ENCODE measurements at places on chromosomes 2 and 18.

DNA sequence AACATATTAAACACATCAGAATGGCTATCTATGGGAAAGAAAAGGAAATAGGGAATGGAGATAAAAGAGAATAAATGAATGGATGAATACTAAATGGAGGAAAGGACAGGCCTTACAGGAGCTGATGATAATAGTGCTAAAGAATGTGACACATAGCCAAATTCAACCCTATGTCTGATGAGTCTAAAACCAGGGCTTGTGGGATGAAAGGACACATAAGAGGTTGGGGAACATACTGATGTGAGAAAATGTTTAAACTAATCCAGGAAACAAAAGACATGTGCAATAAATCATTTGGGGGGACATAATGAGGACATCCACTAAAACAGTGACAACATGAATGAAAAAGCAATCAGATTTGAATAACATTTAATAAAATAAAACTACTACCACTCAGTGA, 120.0 kb downstream of the DYM start:
- DNase-seq: no peak

- DNase-seq: no peak
Measured at GRCh38 chr18:25103468-25104155, 248.4 kb downstream of the ZNF521 start.

- DNase-seq: no peak
Measured at GRCh38 chr2:60252581-60253150, 300.8 kb downstream of the BCL11A start.

DNA sequence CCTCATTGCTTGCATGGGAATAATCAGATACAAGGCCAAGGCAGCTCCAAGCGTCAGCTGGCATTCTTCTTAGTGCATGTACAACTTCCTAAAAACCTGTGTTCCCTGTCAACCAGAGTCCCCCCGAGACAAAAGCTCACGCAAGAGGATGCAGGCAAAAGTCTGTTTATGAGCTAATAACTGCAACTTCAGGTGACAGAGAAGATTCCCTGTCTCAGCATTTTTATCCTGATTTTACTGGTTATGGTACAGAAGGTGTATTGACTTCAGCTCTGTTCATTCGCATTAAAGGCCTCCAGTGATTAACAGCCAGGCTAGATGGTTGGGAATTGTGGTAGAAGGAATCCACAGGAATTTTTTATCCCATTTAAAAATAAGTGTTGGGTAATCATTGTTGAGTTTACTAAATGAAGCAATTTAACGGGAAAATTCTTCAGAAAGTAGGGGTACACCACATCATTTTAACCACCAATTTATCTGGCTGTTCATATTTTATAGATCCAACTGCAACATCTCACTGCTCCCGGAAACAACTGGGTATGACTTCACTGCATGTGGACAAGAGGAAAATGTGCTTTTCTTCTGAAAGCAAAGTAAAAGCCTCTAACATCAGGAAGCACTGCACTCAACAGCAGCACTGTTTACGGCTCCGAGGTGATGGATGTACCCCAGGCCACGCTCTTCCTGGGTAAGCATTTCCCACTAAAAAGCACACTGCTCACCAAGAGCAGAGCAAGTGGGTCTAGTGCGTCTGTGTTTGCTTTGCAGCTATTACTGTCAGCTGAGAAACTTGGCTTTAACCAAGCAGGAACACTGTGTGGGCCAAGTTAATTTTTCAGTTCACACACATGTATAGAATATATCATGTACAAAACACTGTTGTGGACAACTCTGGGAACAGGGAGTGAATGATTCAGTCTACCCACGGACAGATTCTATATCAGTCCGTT, 31.9 kb downstream of the CCBE1 start:
- DNase-seq: no peak

DNA sequence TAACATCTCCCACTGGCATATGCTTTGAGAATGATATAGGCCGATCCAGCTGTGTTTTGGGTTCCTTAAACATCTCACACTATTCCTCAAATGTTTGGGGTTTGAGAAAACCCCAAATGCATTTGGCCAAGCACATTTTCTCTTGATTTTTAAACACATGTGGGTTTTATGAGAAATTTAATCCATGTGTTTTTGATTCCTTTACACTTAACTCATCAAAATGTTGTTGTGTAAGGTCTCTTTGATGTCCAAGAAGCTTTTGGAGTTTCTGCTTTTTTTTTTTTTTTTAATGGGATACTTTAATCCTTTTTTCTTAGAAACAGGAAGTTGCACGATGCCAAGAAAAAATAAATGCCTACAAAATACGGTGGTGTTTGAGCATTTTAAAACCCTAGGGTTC, 339.8 kb upstream of the TCF4 start:
- no peak for DNase-seq

DNA sequence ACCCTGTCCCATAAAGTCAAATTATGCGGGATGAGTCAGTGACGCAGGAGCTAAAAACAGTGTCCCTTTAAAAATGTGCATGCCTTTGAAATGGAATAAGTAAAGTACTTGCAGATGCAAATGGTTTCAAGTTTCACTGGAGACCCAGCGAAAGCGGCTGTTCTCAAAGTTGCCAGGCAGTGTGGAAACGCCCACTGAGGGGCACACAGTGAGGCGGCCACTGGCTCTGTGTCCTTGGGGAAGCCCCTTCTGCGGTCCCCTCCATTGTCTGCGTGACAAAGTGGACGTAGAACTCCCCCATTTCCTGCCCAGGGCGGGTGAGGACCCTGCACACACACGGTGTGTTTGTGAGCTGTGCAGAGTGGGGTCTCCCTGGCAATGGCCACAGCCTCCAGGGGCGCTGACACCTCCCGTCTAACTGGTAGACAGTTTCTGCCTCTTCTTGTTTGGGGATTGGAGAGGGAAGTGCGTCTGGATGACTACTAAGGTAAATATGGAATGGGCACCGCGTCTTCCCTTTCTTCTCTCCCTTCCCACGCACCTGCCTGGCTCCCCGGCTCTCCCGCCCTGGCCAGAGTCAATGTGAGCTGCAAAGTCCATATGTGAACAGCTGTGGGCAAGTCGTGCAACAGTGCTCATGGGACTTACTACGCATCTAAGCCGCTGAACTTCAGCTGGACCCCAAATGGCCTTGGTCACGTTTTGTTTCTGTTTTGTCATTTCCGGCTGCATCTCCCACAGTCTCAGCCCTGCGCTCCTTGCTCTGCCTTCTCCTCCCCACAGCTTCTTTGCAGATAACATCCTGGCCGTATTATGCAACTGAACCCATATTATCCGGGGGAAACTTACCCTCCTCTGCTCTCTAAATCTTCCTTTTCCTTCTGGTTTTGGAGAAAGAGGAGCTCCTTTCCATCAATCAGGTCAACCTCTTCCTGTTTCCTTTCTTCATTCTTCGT, 33.7 kb upstream of the ZNF516 start:
- no peak for DNase-seq

- DNase-seq: no peak
Measured at GRCh38 chr2:19611491-19612332, 253.3 kb upstream of the OSR1 start.

- no peak for DNase-seq
Measured at GRCh38 chr2:100757621-100758394, 62.1 kb upstream of the NPAS2 start.

GRCh38 chr2:196481324-196481697, 158.2 kb upstream of the CCDC150 start:
- no peak for DNase-seq

DNA sequence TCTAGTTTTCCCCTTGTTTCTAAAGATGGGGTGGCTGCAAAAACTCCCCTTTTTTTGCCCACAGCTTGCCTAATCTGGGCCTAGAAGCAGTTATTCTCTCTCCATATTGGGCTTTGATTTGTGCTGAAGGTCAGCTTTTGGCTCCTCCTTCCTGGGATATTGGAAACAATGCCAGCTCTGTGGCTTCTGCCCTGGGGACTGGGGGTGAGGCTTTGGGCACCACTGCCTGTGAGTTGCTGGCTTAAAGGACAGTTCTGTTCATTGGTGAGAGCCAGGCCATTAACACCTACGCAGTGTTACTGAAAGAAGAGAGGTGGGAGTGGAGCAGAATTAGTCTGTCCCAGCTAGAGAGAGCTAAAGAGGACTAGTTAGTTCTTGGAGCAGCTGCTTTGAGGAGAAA, 4.3 kb downstream of the UBXN2A start:
- DNase-seq: no peak

DNA sequence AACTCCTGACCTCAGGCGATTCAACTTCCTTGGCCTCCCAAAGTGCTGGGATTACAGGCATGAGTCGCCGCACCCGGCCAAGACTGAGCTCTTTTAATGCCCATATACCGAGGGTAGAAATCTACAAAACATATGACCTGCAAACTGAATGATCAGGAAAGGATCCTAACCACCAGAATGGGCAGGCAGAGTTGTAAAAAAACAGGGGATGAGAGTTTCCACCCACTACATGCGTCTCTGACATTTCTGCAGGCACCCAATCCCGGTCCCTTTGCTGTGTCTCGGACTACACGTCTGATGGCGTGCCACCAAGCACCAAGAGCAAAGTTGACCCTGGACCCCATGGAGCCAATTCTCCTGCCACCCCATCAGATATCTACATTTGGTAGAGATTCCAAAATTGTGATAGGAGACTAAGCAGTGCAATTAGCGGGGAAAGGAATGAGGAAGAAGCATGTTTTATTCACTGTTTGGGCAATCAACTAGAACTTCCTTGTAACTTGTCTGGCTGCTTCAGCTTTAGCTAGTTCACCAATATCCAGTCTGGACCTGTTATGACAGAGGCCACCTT, 74.1 kb downstream of the ATP8B1 start:
- no peak for DNase-seq

DNA sequence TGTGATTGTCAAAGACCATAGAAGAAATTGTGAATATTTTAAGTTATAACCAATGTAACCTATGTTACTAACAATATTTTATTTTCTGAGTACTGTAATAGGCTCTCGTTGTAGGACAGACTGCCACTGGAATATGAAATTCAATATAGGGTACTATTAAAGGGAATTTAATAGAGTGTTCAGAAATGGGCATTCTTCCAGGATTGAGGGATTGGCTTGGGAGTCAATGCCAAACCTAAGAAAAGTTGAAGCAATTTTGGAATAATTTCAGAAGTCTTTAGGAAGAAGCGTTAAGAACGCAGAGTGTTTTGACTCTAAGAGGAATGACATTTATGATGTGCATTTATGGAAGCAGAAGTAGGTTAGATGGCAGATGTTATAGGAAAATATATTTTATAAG, 79.0 kb downstream of the ACVR2A start:
- no peak for DNase-seq

DNA sequence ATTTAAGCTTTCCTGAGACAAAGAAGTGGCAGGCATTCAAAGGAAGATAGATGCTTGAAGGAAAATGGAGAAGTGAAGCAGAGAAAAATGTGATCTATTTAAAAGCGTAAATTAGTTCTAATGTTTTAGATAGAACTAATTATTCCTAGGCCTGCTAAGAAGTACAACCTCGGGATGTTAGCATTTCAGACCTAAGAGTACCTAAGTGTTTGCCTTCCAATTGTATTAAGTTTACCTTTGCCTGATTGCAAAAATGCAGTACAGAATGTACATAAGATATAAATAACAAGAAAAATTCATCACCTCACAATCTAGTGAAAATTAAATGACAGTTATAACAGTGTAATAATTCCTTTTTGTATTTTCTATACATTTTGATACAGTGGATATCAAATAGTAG, 71.1 kb upstream of the HNMT start:
- DNase-seq: no peak

GRCh38 chr2:232835687-232836208, 34.3 kb upstream of the SNORC start:
- DNase-seq: no peak

Measured in stimulated activated CD8-positive, alpha-beta memory T cell treated with anti-CD3 and anti-CD28 coated beads, Interleukin-7, amount 100 ng/mL, for 48 hours (primary cell).